ENCODE measurements at places on chromosomes 6 and 20.

- DNase-seq, result no peak
Measured at GRCh38 chr20:37822141-37822601, 80.8 kb upstream of the VSTM2L start.

GRCh38 chr6:157050537-157051265 is 272.6 kb downstream of the TMEM242 start:
- no peak for DNase-seq

GRCh38 chr6:127385668-127386430 is 42.4 kb upstream of the ECHDC1 start:
- DNase-seq, result no peak

- DNase-seq, result no peak
Measured at GRCh38 chr20:53692465-53693067, 98.9 kb upstream of the ZNF217 start.
